ENCODE measurements at places on chromosomes 4 and X.

DNA sequence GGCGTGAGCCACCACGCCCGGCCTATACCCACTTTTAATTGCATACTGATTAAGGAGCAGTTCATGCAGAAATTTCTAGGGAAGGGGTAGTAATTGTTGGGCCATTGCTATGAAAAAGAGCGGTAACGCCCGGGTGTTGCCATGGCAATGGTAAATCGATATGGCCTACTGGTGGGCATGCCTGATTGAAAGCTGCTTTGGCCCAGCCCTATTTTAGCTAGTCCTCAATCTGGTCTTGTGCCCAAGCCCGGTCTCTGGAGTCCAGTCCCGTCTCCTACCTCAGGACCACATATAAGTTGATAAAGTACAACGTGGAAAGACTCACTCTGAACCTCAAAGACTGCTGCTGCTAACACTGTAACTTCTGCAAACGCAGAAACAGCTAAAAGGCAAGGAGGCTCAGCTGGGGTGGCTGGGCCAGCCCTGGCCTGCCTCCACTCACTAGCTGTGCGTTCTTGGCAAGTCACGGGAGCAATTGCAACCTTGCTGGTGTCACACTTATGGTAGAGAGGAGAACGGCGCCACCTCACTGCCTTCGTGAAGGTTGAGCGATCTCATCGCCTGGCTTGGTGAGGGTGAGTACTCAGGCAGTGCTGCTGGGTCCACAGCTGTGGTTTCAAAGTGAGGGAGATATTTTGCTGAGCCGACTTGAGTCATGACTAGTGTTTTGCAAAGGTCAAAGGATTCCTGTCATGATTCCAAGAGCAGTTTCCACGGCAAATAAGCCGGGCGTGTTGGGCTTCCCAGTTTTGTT lies 57.0 kb upstream of the GRPEL1 start:
- DNase-seq = no peak

DNA sequence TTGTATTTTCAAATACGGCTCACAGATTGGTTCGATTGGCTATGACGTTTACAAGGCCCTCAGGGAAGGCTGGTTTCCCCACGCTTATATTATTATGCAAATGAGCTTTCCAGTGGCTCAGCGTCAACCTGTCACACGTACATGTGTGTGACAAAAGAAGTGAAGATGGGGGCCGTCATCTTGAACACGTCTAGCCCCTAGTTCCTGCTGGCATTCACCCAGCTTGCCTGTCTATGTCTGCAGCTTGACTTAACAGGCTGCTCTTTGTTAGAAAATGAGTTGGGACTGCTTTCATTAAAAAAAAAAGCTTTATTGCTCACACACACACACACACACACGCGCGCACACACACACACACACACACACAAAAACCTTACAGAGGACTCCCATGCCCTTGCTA lies 283.6 kb upstream of the CTSO start:
- no peak for DNase-seq

DNA sequence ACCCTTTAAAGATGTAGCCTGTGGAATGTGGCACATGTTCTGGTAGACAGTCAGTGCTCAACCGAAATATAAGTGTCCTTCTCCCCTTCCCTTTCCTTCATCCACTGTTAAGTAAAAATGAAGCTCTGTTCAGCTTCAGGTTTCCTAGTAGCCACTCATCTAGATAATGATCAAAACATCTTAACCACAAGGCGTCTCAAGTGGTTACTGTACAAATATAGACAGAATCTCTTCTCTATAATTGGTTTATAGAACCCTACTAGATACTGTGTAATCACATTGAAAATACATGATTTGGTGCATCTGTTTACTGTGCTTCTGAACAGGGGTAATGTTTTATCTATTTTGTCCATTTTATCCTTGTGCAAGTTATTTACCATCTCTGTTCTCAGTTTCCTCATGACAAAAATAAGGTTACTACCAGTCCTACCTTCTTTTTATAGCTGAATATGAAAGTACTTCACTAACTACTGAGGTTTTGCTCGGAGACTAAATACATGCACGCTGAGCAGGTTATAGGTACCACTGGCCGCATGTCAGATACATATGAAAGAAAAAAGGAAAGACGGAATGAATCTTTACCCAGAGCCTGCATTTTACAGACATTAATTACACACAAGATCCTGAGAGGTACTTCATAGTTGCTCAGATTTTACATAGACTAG lies 20.3 kb upstream of the SLC25A4 start:
- DNase-seq = no peak

DNA sequence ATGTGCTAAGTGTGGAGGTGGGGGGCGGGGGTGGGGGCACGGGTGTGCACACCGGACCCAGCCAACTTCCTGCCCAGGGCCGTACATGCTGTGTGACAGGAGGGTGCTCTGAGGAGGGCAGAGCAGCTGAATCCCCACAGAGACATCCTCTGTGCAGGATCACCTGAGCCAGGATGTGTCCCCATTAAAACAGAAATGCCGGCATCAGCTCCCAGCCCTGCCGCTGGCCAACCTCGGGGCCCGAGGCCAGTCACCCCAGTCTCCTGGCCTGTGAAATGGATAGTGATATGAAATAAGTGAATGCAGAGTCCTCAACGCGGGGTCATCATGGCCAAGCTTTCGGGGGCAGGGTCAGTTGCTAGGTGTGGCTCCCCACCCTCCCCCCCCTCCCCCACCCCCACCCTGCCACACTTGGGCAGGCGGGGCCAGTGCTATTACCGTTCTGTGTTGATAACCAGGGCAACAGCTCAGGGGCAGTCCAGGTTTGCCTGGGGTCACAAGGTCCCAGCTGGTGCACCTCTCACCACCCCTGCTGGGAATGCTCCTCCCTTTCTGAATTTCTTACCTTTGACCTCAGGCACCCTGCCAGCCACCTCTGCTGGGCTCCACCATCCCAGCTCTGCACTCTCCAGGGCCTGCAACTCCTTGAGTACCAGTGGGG lies 227.2 kb upstream of the PSAPL1 start:
- DNase-seq = no peak

DNA sequence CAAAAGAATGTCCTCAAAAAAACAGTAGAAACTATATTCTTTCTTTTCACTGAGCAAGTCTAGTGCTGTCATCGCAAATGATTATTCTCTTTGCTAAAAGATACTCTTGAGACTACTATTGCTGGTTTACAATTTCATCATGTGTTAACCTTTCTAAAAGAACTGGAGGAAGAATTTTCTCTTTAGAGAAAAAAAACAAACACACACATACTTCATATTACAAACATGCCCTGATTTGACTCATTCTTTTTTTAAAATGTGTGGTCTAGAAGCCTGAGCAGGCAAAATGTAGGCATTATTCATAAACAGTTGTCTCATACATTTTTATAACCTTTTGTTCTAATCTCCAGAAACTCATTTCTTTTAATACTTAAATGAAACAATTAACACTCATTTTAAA lies 60.6 kb upstream of the FAT4 start:
- DNase-seq = no peak

DNA sequence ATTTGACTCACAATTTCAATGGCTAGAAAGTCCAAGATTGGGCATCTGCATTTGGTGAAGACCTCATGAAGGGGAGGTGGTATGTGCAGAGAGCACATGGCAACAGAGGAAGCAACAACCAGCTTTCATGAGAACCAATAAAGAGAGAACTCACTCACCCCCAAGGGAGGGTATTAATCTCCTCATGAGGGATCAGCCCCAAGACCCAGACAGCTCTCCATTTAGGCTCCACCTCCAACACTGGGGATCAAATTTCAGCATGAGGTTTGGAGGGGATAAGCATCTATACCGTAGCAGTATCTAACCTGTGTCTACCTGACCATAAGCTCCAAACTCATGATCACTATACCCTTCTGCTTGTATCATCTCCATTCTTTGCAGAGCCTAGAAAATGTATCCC lies 9.3 kb upstream of the TBC1D19 start:
- DNase-seq = no peak

DNA sequence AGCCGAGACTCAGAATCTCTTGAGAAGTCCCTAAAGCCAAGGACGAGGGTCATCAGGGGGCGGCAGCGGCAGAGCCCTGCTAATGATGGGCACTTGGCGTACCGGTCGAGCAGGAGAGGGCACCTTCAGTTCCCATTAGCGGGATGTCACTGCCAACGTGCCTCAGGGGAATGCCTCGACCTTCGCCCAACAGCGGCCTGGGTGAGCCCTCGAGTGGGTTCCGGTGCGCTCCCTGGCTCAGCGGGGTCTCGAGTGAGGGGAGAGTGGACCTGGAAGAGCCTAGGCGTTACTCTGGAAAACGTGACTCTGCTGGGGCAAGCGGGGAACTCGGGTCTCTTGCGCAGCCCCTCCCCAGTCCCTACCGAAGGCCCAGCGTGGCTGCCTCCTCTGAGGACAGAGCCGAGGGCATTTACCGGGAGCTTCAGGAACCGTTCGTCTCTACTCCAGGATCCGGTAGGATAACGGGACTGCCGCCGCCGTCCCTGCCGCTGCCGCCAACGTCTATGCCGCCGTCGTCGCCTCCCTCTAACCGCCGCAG lies 36.9 kb downstream of the PGRMC1 start:
- no peak for DNase-seq

DNA sequence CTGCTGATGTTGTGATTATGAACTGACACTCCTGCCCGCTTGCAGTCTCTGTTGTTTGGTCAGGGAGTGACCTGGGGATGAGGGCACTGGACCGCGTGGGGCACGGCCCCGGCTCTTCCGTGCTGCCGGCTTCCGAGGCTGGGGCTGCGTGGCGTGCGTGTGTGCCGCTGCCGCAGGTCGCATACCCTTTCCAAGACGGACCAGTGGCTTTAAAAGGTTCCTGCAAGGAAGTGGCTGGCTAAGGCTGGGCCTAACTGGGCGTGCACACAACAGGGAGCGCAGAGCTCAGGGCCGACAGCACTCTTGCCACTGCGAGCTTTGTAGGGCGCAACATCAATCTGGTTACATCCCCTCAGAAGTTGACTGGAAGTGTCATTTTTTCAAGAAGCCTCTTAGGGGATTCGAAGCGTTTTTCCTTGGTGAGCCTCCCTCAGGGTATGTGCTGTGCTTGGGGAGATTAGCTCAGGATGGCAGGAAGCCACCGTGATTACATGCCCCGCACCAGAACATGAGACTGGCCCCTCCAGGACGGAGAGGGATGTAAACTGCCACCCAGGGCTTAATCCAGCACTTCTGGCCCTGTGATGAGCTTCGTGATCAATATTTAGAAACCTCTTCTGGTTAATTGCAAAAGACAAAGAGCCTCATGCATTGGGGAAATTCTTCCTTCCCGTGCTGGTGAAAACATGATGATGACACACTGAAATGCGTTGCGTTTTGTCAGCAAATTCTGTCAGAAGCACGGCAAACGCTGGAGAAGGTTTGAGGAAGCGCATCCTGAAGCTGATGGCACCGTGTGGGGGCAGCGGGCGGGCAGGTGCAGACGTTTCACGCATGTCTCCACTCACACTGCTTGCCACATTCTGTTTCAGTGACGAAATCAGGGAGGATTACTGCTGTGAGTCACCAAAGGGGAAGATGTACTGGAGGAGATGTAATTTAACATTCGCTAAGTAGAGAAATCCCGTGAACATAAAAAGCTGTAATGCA lies 11.1 kb downstream of the MAEA start:
- peak; percentile 96 for DNase-seq

DNA sequence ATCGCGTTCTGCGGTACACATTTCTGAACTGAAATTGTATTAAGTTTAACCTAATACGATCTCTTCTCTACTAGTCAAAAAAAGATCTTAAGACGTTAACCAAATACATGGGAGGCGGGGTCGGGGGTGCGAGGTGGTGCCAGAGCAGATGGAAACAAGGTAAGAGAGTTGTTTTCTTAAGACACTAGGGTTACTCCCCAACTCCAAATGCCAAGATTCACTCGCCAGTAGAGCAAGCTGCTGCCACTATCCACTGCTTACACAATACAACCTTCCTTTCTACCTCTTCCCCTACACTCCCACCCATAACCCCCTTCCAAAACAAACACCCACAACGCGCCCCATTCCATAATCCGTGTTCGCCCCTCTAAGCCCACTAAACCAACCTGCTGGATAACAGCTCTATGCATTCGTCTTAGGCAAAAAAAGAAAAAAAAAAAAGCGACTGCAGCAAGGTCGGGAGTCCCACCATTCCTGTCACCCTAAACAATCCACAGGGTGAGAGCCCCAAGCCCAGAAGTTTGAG lies 1.3 kb downstream of the LCORL start:
- DNase-seq = no peak

- DNase-seq = no peak
Observed at GRCh38 chr4:128068918-128069317, 7.8 kb downstream of the LARP1B start.

DNA sequence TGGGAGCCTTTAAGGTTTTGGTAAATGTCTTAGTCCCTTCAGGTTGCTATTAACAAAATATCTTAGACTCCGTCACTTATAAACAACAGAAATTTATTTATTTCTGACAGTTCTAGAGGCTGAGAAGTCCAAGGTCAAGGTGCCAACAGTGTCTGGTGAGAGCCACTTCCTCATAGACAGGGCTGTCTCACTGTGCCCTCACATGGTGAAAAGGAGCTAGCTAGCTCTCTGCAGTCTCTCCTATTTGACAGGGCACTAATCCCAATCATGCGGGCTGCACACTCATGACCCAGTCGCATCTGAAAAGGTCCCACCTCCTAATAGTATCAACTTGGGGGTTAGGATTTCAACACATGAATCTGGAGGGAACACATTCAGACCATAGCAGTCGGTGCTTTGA lies 63.4 kb upstream of the KLF3 start:
- DNase-seq = no peak

DNA sequence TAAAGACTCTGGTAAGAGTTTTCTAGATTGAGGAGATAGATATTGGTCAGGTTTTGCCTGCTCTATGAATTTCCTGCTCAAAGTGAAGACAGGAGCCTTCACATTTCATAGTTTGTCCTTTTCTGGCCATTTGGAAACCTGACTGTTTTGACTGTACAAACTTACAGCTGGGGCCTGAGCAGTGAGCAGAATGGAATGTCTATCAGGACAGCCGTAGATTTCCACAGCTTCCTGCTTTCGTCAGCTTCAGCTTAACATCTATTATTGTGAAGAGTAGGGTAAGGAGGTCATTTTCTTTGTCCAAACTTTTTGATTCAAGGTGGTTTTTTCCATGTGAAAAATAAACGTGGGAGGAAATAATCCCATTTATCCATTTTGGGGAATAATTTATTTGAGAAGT lies 124.3 kb upstream of the DIPK2B start:
- DNase-seq = no peak

DNA sequence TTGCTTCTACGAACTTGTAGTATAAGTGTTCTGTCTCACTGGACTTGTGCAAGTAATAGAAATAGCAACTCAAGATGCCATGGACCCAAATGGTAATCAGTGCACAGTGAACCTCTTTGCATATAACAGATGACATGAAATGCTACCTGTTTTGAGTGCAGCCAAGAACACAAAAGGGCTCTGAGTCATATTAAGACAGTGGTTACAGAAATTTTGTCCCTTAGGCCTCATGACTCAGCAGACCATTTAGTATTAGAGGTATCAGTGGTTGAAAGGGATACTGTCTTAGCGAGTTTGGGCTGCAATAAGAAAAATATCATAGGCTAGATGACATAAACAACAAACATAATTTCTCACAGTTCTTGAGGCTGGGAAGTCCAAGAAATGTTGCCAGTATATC lies 502.9 kb upstream of the PCDH10 start:
- no peak for DNase-seq

GRCh38 chrX:274904-275475 lies 6.2 kb upstream of the PLCXD1 start:
- no peak for DNase-seq

All from 8988T (cell line).